ENCODE measurements at places on chromosomes 7 and 10.

DNA sequence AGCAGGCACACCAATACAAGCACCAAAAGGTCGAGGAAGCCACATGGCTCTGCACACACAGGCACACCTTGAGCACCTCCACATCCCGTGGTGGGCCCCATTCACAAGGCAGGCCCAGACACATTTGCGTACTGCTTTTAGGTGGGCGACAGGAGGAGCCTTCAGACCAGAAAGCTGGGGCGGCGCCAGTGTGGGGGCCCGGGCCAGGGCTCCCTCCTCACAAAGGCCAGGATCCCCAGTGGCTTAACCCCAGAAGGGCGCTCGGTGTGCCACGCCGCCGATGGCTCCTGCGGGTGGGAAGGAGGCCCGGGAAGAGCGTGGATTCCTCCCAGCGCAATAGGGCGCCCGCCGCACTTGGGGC, 2.8 kb upstream of the SMARCD3 start:
- no peak for DNase-seq

- no peak for DNase-seq
Measured at GRCh38 chr7:35418716-35419390, 165.0 kb upstream of the TBX20 start.

DNA sequence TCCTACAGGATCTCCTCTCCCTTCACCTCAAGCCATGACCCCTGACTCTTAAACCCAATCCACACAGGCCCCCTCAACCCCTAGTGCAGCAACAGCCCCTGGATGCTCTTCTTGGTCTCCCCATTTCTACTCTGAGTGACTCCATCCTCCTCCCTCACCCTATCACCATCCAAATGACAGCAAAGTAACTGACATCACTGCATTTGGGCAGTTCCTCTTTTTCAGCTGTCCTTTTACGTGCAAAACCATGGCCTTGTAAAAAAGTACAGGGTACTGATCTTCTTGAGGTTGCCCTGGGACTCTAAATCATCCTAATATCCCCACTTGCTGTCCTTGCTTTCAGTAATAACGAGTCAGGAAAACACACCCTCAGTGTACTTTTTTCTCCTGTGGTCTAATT, 454.9 kb downstream of the ADRA2A start:
- no peak for DNase-seq

DNA sequence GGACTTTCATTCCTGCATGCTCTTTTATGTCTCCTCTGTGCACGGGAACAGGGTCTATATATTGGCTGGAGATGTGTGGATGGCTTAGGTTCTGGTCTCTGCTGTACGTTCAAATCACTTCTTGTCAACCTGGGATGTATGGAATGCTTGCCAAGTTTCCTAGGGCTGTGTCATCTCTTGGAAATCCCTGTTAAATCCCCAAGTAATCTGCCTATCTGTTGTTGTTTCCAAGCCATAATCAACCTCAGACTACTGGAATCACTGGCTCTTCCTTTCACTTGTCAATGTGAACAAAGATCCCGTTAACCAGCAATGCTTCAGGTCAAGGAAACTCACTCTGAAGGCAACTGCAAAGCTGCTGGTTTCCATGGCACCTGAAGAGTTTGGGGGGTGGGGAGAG, 93.3 kb upstream of the FAM171A1 start:
- no peak for DNase-seq

DNA sequence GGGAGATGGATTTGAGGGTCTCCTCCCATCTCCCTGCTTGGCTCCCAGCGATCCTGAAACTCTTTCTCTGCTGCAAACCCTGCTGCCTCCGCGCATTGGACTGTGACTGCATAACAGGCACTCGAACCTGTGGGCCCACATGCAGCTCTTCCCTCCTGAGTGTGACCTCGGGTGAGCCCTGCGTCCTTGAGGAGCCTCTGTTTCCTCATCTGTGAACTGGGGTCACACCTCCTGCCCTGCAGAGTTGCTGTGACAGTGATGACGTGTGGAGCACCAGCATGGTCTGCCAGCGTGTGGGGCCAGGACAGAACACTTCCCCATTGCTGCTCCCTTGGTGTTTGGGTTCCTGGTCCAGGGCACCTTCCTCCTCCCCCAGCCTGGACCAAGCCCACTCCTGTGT, 46.9 kb upstream of the PSMG3 start:
- DNase-seq: no peak

DNA sequence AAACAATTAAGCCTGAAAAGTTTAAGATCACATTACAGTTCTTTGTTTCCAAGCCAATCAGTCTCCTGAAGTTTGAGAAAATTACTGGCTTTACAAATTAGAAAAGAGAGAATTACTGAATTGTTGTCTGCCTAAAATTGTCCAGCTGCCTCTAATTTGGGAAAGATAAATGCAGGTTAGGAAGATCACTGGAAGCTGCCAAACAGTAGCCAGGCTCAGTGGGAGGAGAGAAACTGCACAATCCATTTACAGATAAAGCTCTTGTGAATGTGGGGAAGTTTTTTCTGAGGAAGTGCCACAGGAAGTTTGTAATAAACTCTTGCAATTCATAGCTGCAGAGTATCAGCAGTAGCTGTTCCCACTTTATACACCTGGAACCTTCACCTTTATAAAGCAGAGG, 100.7 kb downstream of the IQUB start:
- no peak for DNase-seq

GRCh38 chr7:142754681-142755575, 5.7 kb downstream of the PRSS1 start:
- DNase-seq: no peak

GRCh38 chr10:15469111-15469510, 98.0 kb upstream of the FAM171A1 start:
- DNase-seq: no peak

- DNase-seq: no peak
Measured at GRCh38 chr7:87564296-87564963, 36.3 kb downstream of the ABCB1 start.

DNA sequence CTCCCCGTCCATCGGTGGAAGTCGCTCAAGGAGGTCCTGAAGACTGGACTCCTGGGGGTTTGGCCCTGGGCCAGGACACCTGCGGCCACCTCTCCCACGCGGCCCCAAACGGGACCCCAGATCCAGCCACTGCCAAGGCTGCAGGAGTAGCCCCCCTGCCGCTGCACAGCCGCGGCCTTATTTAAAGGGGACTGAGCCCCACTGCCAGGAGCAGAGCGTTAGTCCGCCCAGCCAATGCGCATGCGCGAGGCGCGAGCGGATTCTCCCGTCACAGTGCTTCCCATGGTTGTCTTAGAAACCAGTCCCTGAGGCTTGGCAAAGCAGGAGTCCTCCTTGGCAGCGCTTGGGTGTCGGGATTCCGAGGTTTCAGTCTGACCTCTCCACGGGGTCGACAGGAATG, 320.0 kb downstream of the ZNF716 start:
- no peak for DNase-seq

DNA sequence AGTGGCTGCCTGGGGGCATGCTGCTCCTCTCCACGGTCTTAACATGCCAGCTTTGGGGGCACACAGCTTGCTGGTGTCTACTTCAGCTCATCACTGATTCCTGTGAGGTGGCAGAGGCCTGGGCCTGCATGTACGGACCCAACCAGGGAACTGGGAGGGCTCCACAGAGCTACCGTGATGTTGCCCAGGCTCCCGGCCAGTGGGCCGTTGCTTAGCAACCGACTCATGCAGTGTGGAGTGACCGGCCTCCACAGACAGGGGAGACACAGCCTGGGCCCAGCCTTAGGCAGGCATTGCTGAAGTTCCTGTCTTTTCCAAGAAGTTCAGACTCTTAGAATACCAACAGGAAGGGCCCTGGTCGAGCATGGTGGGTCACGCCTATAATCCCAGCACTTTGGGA, 25.8 kb upstream of the SH2B2 start:
- DNase-seq: no peak

DNA sequence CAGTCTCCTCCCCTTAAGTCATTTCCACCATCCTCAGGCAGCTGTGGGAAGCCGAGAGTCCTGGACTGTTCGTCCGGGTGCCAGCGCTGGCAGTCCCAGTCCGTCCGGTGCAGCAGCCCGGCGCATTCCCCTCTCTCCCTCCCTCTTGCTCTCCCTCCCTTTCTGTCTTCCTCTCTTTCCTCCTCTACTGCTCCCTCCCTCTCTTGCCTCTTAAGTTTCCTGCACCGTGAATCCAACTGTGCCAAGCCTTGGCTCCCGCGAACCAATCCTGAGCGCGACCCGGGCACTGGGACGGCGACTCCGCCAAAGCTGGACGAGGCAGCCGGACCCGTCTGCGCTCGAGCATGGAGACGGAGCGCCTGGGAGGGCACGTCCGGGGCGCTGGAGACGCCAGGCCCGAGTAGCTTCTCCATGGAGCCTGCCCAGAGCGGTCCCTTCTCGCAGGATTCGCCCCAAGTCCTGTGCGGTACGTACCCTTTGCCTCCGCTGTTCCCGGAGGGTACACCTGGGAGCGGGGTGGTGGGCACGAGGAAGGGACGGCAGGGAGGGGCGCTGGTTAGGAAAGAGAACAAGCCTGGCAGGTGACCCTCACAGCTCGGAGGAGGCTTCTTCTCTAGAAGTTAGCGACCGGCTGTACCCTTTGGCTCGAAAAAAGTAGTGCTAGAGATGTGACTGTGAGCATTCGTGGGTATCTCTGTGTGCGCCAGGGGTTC, 1.0 kb downstream of the NXPH1 start:
- no peak for DNase-seq

GRCh38 chr10:132481690-132482089, 55.9 kb upstream of the INPP5A start:
- no peak for DNase-seq

GRCh38 chr10:43946445-43946844, 297.8 kb upstream of the ZNF32 start:
- no peak for DNase-seq

- DNase-seq: peak; percentile 76
Measured at GRCh38 chr7:23357190-23358093, 58.3 kb downstream of the MALSU1 start.

DNA sequence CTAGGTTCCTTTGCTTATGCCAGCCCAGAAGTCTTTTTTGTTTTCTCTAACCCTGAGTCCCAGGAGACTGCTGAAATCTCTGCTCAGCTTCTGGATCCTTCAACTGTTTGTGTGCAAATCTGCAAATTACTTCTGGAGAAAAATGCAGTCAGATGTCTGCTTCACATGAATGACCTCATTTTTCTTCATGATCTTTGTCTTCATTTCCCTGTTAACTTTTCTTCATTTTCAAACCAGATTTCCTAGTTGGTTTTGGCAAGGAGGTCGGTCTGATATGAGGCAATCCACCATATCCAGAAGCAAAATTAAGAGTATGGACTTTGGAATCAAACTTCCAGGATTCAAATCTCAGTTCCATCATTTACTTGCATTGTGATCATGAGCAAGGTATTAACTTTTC, 66.8 kb downstream of the ZNF503 start:
- no peak for DNase-seq

DNA sequence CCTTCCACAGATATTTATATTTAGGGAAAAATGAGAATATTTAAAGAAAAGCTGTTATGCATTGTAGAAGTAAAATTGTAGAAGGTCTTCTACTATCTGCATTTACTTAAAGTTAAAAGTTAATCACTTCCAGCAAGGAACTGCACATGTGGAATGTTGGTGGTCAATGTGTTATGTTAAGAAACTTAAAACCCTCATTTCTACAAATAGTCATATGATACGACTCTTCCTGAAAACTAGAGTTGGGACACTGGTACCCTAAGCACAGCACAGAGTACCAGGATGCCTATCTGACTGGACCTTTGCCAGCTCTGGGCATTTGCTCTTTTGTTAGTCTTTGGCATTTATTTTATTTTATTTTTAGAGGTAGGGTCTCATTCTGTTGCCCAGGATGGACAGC, 524.2 kb upstream of the GALNT17 start:
- no peak for DNase-seq

DNA sequence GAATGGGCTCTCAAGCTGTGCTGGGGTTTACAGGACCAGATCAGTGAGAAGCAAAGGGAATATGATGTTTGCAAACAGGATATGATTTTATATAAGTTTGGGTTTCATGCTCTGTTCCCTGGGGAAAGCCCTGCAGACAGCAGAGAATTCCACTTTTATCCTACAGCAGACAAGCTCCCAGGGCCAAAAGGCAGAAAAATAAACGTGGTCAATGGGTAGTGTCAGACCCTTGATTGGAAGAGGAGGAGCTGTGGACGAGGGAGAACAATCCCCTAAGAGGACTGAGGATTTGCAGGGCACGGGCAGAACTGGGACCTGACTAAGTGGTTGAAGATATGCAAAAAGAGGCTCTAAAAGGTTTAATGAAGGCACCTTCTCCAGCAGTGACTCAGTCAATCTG, 275.3 kb downstream of the HDAC9 start:
- no peak for DNase-seq

- no peak for DNase-seq
Measured at GRCh38 chr7:23012908-23013714, 819 bp downstream of the HYCC1 start.

GRCh38 chr10:123139521-123140163, 3.9 kb downstream of the HMX3 start:
- no peak for DNase-seq

- DNase-seq: no peak
Measured at GRCh38 chr10:52895059-52895458, 122.5 kb upstream of the MBL2 start.

- DNase-seq: no peak
Measured at GRCh38 chr7:40722242-40722641, 587.4 kb downstream of the SUGCT start.

DNA sequence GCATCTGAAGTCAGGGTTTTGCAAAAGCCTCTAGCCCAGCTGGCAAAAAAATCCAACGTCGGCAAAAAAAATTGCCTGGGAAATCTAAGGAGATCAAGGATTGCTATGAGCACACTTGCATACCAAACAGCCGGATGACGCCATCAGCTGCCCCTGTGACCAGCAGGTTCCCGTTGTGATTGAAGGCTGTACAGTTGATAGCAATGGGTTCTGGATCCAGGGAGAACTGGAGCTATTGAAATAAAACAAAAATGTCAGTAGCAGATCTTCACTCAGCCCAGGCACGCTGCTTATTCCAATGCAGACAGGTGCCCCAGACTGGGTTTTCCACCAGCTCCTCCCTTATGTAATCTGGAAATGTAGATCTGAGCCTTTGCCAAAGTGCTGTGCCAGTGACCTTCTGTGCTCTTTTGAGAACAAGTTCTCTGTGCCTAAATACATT, 18.7 kb upstream of the CYREN start:
- DNase-seq: no peak

DNA sequence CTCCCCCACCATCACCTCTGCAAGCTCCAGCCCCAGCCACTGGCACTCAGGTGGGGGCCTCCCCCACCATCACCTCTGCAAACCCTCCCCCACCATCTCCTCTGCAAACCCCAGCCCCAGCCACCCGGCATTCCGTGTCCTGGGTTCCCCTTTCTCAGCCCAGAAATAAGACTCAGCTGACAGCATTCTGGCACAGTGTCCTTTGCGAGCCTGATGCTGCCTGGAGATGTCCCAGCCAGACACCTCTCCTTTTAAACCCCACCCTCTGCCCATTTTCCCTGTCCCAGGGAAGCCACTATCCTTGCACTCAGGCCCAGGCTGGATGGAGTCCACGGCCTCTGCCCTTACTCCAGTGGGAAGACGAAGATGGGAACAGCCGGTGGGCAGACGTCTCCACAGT, 49.8 kb downstream of the ELFN1 start:
- no peak for DNase-seq

- DNase-seq: no peak
Measured at GRCh38 chr10:62115842-62116241, 152.8 kb downstream of the RTKN2 start.

- no peak for DNase-seq
Measured at GRCh38 chr7:53095731-53096501, 60.5 kb downstream of the POM121L12 start.

GRCh38 chr10:104040862-104041789, 44.6 kb downstream of the COL17A1 start:
- no peak for DNase-seq
